ENCODE measurements at places on chromosomes 6 and 20.

- DNase-seq = no peak
These were observed 249.5 kb upstream of the THEMIS start for GRCh38 chr6:128150376-128150775.

DNA sequence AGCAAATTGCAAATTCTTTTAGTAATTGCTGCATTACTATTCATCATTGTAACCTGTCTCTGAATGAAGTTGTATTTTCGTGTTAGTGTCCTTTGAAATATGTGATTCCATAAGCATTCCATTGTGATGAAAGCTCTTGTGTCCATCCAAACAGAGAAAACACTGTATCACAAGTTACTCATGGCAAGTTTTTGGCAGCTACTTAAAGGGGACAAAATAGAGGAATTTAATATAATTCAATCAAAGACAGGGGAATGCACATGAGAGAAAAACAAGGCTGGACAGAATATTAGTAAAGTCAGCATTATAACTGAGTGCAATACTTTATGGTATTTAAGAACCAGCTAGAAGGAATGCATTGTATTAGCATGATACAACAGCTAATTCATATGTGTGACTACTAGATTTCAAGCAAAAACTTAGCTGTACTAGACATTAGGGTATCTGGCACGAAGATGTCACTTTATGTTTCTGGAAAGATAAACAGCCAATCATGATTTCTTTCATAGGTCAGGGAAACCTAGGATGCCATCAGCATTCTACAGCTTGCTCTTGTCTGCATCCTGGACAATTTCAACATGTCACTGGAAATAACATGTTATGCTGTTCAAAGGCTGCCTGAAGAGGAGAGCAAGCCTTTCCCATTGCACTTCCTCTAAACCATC is 270.6 kb upstream of the MARCKS start:
- DNase-seq = peak; percentile 49

DNA sequence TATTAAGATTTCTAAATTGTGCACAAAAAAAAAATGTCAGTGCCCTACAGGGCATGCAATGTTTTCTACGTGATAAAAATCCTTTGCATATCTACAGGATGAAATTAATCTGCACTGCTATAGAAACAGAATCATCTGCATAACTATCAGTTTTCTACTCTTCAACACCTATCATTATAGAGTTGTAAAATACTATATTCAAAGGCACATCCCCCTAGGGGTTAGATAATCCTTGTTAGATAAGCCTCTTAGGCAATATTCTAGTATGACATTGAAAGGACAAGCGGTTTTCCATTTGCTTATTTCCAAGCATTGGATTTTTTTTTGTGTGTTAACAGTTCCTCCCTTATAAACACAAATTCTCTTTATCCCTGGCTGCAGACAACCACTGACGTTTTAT is 98.7 kb upstream of the LAMA2 start:
- DNase-seq = no peak

GRCh38 chr20:39190666-39191570 is 228.8 kb downstream of the DHX35 start:
- DNase-seq = peak; percentile 12

DNA sequence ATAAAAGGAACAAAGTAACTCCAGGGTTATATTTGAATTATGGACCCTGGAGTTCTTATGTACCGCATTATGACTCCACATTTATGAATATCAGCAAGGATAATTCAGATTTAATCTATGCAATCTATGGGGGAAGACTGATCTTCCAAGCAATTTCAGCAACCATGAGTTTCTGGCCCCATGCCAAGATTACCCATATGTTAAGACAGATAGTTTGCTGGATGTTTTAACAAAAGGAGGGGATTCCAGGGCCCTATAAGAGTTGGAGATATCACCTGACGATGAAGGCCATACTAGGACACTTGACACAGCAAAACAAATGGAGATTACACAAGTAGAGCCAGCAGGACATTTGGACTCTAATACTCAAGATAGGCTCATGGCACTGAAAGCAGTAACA is 45.9 kb upstream of the PLN start:
- no peak for DNase-seq

- DNase-seq = no peak
These were observed 200.3 kb upstream of the SIM1 start for GRCh38 chr6:100665041-100665380.

GRCh38 chr6:111732390-111732789 is 126.7 kb upstream of the TRAF3IP2 start:
- DNase-seq = no peak

DNA sequence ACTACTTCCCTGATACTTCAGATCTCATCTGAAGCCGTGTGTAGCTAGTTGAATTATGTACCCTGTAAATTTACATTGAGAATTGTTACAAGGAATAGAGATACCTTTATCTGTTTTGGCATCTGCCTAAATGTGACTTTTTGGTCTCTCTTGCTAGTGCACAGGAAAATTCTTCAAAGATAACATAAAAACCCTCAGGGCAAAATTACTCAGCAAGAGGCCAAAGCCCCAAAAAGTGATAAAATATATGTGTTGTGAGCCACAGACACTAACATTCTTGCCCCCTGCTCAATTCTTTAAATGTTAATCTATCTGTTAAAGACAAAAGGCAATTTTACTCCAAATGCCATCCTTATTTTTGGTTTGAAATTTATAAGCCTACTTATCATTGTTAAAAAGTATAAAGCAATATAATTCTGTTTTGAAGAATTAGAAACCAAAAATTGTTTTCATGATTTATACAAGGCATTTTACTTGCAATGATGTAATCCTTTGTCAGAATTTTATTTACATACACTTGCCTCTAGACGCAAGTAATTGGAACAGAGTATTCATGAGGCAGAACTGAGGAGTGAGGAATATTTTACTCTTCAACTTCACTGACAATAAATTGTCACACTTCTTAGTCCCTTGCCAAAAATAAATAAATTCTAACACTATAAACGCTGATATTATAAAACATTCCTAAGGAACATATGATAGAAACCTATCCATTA is 186.2 kb downstream of the EPM2A start:
- DNase-seq = no peak

DNA sequence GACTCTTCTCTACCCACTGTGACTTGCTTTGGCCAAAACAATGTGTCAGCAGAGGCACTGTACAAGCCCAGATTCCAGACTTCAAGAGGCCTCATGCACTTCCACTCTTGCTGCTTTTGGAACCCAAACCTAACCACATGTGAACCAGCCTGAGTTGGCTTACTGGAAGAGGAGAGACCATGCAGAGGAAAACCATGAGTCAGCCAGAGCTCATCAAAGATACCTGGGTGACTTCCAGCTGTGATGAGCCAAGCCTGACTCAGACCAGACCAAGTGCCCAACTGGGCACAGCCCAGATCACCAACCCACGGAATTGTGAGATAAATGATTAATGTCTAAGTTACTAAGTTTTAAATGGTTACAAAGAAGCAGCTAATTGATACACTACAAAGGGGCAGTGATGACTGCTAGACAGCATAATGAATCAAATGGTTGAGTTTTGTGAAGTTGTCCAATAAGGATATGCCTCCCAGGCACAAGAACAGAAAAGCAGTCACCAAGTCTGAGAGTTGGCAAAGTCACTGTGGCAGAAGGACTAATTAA is 16.2 kb upstream of the BEND6 start:
- DNase-seq = peak; percentile 87

- DNase-seq = no peak
These were observed 101.5 kb downstream of the RNF144B start for GRCh38 chr6:18488526-18489270.

DNA sequence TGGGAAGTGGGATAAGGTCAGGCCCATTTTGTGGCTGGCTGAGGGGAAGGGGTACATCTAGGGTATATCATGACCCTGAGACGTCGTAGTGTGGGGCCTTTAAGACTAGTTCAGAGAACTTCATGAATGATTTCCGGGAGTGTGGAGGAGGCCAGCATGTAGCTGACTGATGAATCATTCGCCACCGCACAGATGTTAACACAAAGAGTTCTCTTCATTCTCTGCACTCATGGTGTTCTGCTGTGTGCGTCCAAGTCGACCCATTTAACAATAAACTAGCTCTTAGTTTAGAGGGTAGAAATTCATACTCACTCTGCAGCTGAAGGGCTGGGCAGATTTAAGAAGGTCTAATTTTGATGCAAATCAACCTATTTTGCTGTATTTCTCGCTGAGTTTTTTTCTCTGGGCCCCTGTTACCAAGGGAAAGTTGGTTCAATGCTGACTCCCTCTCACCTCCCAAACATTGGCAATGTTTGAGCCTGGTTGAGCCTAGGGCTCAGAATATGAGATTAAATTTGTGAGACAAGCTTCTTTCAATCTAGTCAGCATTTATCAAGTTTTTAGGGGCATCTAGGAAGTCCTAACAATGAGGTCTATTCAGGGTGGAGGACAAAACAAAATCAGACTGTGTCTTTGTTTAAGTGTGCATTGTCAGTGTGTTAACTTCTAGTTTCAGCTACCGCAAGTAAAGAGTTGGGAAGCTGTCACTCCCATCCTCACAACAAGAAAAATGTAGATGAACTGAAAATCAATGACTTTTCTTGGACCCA is 106.8 kb upstream of the CBLN4 start:
- no peak for DNase-seq

- DNase-seq = no peak
These were observed 429.9 kb downstream of the CD83 start for GRCh38 chr6:14547284-14547998.

DNA sequence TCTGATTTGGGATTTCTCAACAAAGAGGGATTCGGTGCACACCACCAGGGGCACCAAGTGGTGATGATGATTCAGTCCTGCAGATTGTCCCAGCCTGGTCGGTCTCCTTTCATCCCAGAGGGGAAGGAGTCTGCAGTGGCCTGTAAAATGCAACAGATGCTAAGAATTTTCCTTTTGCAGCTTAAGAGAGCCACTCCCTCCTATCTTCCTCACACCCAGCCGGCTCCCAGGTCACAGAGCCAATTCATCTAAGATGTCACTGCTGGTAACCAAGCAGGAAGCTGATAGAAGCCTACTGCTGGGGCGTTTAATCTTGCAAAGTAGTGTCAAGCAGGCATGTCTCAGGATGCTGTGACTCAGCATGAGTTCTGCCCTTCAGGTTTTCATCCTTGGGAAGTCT is 203.8 kb upstream of the LRFN2 start:
- DNase-seq = no peak

- DNase-seq = peak; percentile 15
These were observed 89.2 kb downstream of the FAM83B start for GRCh38 chr6:54935739-54936138.

- DNase-seq = peak; percentile 86
These were observed 125.1 kb upstream of the NXT1 start for GRCh38 chr20:23225407-23226060.

- DNase-seq = no peak
These were observed 71.3 kb downstream of the MANEA start for GRCh38 chr6:95648636-95649035.

- peak; percentile 6 for DNase-seq
These were observed 70.3 kb downstream of the SESN1 start for GRCh38 chr6:109024368-109024767.

Data from GM03348 (cell line).